ENCODE measurements at places on chromosomes 11 and 22.

GRCh38 chr11:125494561-125494960 is 1.5 kb downstream of the FEZ1 start:
- peaks cover 51% of the 10 kb centered on the region for H3K27me3 ChIP-seq
- H3K4me3 ChIP-seq, result no peak overlapping the region
- no peaks in the 10 kb centered on the region for H3K36me3 ChIP-seq
- no peak for DNase-seq
- peaks cover 27% of the 10 kb centered on the region for H3K4me1 ChIP-seq

GRCh38 chr22:43337385-43337784 is 5.8 kb downstream of the SCUBE1 start:
- no peak for DNase-seq
- H3K4me1 ChIP-seq, result peaks cover 2% of the 10 kb centered on the region
- no peak overlapping the region for H3K27ac ChIP-seq
- H3K36me3 ChIP-seq, result no peaks in the 10 kb centered on the region
- peaks cover 25% of the 10 kb centered on the region for H3K27me3 ChIP-seq
- H3K4me3 ChIP-seq, result no peak overlapping the region

DNA sequence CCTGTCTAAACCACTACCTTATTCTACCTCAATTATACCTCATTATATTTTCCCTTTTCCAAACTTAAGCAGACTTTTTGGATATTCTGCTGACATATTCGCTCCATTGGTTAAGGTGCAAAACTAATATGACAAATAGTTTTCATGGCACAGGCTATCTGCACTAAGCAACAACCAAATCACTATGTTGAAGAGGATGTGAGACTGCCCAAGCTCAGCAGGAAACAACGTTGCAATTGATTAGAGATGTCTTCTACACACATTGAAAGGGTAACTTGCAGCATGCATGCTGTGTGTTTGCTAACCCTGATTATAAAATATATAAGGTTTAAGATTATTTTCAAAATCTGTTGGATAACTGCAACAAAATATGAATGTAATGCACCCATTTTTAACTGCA is 61.6 kb downstream of the STK33 start:
- DNase-seq, result no peak
- no peaks in the 10 kb centered on the region for H3K27me3 ChIP-seq
- no peak overlapping the region for H3K27ac ChIP-seq
- H3K4me3 ChIP-seq, result no peak overlapping the region
- H3K4me1 ChIP-seq, result no peaks in the 10 kb centered on the region

DNA sequence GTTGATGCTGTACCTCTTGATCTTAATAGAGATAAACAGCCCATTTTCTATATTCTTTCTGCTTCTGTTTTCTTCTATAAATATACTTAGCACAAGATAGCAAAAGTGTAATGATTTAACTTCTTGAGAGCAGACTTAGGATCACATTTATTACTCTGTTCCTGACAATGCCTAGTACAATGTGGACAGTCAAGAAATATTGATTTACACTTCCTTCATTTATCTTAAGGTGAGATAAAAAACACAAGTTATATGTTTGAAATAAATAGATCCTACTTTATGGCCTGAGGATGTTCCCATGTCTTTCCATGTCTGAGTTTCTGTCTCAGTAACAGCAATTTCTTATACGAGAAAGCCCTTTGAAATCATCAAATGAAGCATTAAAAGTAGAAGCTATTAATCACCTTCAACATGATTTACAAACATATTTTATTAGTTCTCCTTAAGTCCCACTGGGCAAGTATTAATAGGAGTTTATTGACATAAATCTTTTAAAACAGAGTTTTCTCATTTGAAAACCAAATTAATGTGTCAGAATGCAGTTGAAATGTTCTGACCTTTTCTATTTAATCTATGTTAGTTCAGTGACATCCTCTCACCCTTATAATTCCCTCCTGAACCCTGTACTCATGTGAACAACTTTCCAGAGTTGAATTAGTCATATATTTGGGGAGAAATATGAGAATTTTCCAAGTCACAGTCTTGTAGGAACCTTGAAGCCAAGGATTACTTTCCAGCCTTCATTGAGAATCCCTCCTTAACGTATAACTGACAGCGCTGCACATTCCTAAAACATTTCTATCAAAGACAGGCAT is 1611.7 kb upstream of the TENM4 start:
- H3K4me1 ChIP-seq, result no peaks in the 10 kb centered on the region
- H3K27me3 ChIP-seq, result no peaks in the 10 kb centered on the region
- H3K36me3 ChIP-seq, result no peaks in the 10 kb centered on the region
- H3K27ac ChIP-seq, result no peak overlapping the region
- no peak for DNase-seq

- no peaks in the 10 kb centered on the region for H3K27me3 ChIP-seq
- peak within 1 kb of the TSS; percentile 87 for H3K4me3 ChIP-seq
- H3K36me3 ChIP-seq, result no peaks in the 10 kb centered on the region
- H3K4me1 ChIP-seq, result peaks cover 28% of the 10 kb centered on the region
Observed at GRCh38 chr11:5624489-5625279, at the start of gene TRIM34. TRIM34 (plus strand) TSS chr11:5625001; CDS start chr11:5632332, 7,331 bp downstream.
